ENCODE measurements at places on chromosomes 16 and 17. TPM values are rescaled to one million over a fixed set of nuclear protein-coding genes. Genes with fewer than 3 reads are reported as not detected.

MYO15A gene
- total RNA-seq = 0.31 TPM

CDH8 gene
- total RNA-seq = 0.44 TPM

MRPL10 gene
- total RNA-seq = 88.3 TPM

TACO1 gene
- 52.7 TPM for total RNA-seq

SSTR5 gene
- 0.20 TPM for total RNA-seq

SARM1 gene
- total RNA-seq = 4.8 TPM

RCVRN gene
- total RNA-seq = not detected

SNAI3 gene
- total RNA-seq = not detected

PLD6 gene
- total RNA-seq = 7.3 TPM

IL17C gene
- not detected for total RNA-seq

HEATR9 gene
- total RNA-seq = not detected

ALDOA gene
- 1,871 TPM for total RNA-seq

NETO2 gene
- total RNA-seq = 81.1 TPM

VKORC1 gene
- 128 TPM for total RNA-seq

FOXC2 gene
- total RNA-seq = 2.7 TPM

OR1F1 gene
- total RNA-seq = 0.76 TPM

GINS2 gene
- 30.1 TPM for total RNA-seq

ABCA9 gene
- not detected for total RNA-seq

SOX9 gene
- 8.3 TPM for total RNA-seq

CCL23 gene
- total RNA-seq = not detected

CCL15 gene
- not detected for total RNA-seq

PPM1E gene
- total RNA-seq = 0.05 TPM

NCBP3 gene
- 32.2 TPM for total RNA-seq

TBC1D28 gene
- not detected for total RNA-seq

SPDYE4 gene
- not detected for total RNA-seq

GPS1 gene
- total RNA-seq = 142 TPM

TAT gene
- total RNA-seq = not detected

HS3ST2 gene
- not detected for total RNA-seq

MARVELD3 gene
- total RNA-seq = not detected

CEMP1 gene
- not detected for total RNA-seq

HLF gene
- total RNA-seq = 0.22 TPM

KRTAP9-7 gene
- not detected for total RNA-seq

PPY gene
- not detected for total RNA-seq

Measured in A549 treated with ZK216348 at 1 μM for 4 hours (cell line).